ENCODE measurements at places on chromosomes 12 and 14. TPM values are rescaled to one million over a fixed set of nuclear protein-coding genes. Genes with fewer than 3 reads are reported as not detected.

DNA sequence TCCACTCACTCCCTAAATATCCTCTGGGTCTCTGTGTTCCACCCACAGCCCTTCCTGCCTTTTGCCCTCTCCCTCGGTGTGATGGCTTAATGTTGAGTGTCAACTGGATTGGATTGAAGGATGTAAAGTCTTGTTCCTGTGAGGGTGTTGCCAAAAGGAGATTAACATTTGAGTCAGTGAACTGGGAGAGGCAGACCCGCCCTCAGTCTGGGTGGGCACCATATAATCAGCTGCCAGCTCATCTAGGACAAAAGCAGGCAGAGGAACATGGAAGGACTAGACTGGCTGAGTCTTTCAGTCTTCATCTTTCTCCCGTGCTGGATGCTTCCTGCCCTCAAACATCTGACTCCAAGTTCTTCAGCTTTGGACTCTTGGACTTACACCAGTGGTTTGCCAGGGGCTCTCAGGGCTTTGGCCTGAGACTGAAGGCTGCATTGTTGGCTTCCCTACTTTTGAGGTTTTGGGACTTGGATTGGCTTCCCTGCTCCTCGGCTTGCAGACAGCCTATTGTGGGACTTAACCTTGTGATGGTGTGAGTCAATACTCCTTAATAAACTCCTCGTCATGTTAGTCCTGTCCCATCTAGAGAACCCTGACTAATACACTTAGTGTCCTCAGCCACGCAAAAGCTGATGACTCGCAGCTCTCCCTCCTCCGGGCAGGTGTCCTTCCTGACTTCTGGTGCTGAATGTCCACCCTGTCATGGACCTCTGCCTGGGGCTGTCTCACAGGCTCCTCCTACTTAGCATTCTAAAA, 5.9 kb downstream of the DGLUCY start:
- DNase-seq = no peak

DNA sequence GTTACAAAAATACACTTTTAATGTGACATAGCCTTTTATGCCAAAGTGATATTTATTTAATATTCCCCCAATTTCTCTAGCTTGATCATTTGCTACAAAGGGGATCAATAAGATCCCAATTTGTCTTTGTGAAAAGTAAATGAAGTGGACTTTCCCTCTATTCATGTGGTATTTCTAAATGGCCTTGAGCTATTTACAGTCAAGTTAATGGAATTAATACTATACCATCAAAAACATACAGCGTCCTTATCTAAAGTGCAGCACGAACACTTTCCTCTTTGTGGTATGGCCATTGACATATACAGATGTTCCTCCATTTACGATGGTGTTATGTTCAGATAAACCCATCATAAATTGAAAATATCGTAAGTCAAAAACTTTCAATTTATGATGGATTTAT, 23.2 kb downstream of the CFL2 start:
- no peak for DNase-seq

DNA sequence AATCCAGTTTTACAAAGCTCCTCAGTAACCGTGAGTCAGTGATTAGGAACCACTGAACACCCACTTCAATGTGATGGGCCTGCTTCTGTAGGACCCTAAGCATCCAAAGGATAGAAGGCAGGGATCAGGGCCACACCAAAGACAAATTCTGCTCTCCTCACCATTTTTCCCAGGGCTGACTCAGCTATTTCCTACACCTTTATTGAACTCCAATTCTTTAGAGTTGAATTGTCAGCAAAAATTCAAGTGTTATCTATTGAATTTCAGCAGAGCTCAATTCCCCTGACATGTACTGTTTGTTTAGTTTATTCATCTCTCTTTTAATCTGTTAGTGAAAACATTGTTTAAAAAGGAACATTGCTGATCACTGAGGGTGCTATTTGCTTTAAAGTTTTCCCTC, 457.7 kb upstream of the TMPO start:
- DNase-seq = no peak

DNA sequence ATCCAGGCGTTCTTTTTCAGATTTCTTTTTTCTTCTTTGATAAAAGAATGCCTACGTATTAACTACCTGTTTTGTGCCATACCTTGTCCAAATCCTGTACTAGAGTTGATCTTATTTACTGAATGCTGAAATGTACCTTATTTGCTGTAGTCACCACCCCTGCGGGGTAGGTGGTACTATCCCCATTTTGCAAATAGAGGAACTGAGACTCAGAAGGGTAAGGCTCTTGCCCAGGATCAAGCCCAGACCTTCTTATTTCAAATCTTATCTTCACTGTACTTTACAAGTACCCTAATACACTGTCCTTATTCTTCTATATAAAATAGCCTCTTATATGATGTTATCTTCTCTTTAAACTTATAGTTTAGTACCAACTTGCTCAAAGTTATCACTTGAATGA, 206.5 kb downstream of the SLC41A2 start:
- DNase-seq = no peak

GRCh38 chr12:10457760-10458159, 4.6 kb upstream of the KLRC1 start:
- DNase-seq = no peak

GRCh38 chr12:25186038-25186787, 8.7 kb downstream of the DNAI7 start:
- DNase-seq = no peak

- no peak for DNase-seq
Observed at GRCh38 chr14:95063391-95063790, 93.9 kb downstream of the DICER1 start.

DNA sequence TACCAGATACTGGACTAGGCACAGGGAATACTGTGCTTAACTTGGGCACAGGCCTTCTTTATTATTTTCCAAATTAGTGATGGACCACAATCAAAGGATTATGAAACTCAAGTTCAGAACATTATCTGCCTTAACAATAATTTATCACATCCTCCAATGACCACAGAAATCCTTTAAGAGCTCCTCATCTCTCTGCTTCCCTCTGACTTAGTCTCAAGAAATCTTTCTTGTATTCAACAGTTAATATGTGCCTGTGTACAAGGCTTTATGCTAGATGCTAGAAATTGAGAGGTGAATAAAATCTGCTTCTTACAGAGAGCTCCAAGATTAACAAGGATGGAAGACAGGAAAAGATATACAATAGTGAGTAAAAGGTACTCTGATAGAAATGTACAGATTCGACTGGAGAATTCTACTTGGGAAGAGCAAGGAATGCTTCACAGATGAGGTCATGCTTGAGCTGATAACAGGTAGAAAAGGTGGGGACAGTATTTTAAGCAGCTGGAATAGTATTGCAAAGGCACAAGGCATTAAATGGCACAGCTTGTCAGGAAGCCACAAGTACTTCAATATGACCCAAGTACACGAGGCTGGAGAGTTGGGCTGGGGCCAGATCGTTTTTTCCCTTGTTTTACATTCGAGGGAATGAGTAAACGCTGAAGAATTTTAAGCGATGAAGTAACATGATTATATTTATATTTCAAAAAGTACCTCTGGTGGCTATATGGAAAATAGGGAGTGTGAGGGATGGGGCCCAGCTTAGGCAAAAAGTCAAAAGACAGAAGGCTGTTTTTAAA, 55.1 kb upstream of the ARID2 start:
- DNase-seq = peak; percentile 76

DNA sequence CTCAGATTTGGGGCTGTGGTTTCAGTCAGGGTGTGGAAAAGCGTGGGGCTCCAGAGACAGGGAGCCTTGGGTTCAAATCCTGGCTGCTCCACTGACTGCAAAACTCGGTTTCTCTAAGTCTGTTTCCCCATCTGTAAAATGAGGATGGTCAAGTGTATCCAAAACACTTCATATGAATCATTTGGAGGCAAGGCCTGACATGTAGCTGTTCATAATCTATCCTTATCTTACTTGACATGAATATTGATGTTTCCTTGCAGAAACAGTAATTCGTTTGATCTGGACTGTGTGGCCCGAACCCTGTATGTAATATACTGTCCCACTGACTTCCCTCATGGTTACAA, 1.5 kb upstream of the CCDC63 start:
- DNase-seq = no peak

GRCh38 chr14:100407376-100408102, 84.4 kb downstream of the SLC25A47 start:
- DNase-seq = no peak

- no peak for DNase-seq
Observed at GRCh38 chr12:6228535-6229223, 28.5 kb downstream of the CD9 start.

DNA sequence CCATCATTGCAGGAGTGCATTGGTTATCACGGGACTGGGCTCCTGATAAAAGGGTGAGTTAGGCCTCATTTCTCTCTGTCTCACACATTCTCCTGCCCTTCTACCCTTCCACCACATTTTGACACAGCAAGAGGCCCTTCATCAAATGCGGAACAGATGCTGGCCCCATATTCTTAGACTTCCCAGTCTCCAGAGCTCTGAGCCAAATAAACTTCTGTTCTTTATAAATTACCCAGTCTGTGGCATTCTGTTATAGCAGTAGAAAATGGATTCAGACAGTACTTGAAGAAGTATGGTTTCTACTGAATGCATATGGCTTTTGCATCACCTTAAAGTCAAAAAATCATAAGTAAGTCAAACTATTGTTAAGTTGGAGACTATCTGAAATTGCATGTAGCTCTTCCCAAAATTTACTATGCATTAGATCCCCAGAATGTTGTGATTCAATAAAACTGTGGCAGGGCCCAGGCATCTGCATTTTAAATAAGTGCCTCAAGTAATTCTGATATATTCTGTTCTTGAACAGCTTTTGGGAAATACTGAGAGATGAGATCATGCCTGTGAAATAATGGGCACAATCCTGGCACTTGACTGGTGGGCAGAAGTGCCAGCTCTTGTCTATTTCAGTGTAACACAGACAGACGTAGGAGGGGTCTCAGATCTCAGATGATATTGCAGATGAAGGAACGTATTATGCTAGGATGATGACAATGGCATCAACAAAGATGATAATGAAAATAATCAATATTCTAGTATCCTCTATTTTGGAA, 68.2 kb downstream of the E2F7 start:
- DNase-seq = no peak

DNA sequence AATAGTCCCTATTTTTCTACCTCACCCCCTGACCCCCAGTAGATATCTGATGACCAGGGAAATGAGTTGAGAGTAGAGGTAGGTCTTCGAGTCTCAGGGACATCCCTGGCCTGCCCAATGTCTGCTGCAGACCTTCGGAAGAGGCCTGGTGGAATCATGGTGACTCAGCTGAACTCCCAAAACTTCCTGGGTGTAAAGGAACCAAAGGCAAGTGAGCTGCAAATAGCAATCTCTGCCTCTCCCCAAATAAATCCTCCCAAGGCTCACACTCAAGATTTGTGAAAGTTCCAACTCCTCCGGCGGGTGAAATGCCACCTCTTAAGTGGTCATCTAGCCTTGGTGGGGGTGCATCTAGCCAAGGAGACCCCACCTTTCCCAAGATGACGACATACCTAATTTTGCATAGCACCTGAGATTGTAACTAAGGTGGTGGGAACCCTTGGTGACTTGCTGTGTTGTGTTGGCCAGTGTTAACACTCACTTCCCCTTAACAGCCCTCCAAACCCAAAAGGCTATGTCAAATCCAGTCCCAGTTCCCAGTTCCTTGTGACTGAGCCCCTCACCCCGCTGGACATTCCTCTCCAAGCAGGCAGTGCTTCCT, 6.3 kb downstream of the ZFP36L1 start:
- no peak for DNase-seq

DNA sequence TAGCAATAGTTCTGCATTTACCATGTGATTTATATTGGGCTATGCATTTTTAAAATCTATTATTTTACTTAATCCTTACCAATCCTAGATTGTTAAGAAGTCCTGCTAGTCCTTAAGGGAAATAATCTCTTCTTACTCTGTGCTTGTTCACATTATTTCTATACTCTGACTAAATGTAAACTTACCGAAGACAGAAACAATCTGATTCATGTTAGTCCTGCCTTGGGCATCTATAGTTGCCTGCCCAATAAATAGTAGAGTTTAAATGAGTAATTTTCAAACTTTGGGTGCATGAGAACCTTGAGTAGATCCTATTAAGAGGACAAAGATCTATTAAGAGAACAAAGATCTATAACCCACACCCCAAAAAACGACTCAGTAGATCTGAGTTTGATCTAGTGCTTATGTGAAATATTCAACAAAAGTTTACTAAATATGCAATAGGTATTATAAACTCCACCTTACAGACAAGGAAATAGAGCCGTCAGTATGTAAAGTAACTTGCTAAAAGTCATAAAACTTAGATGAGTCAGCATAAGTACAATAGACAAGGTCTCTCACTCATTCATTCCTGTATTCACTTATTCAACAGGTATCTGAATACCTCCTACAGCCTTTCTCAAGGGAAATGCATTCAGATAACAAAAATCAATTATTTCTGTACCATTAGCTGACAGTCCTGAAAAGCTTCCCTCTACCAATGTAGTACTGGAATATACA, 127.6 kb downstream of the PAWR start:
- no peak for DNase-seq

Gene ABCC9
- 2.0 TPM for polyA plus RNA-seq

Gene BICD1
- 20.1 TPM for polyA plus RNA-seq

Gene FICD
- polyA plus RNA-seq = 1.4 TPM

Data from AG04450 (cell line).